ENCODE measurements at places on chromosomes 7 and 10.

DNA sequence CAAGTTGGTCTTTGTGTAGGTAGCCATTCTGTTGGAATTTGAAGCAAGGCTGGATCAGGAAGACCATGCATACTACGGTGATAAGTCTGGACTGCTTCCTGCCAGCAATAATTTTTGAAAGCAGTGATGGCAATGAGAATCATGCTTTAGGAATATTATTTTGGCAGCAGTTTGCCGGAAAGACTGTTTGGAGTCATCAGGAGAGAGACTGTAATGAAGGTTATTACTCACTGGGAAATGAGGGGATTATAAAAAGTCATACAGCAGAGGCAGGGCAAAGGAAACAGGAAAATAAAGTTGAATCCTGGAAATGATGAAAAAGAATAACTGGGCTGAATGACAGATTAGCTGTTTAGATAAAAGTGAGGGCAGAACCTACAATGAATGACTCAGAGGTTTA, 1136.8 kb upstream of the AUTS2 start:
- DNase-seq = no peak

- no peak for DNase-seq
These were observed 16.6 kb upstream of the FGFR2 start for GRCh38 chr10:121614613-121615434.

DNA sequence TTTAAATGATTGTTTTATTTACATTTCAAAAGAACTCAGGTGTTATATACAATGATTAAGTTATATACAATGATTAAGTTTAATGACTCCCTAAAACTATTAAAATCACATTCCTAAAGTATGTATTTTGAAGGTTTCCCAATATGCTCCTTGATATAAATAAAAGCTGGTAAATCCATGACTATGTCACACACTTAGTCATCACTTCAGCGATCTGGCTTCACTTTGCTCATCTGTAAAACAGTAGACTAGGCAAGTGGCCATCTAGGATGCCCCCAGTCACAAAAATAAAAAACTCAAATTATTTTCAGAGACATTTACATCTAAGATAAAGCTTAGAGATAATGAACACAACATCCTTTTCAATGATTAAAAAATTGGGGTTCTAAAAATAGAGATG, 10.8 kb downstream of the ICA1 start:
- DNase-seq = no peak

DNA sequence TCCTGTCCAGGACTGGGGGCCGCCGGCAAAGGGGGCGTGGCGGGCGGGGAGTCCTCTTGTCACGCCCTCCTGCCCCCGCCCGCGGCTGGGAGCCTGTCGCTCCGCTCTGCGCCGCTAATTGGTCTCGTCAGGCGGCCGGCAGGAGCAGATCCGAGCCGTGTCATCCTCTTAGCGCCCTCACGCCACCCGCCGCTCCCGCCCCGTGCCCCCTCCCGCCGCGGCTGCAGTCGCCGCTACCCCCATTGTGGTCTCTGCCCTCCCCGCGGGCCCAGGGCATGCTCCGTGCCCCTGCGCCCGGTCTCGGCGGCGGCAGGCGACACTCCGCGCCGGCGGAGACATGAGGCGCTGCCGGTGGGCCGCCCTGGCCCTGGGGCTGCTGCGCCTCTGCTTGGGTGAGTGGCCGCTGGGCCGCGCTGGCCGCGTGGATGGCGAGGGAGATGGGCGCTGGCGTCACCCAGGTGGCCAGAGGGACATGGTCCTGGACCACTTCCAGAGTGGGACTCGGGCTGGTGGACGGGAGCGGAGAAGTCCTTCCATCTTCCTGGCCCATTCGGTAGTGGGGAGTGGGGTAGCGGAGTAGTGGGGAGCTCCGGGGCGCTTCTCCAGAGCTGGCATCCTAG, at the start of gene CDHR1:
TSS of gene CDHR1 (plus strand) at position 114 of the 620 bp plus-strand sequence. CDS start at position 338, 224 bp downstream.
- DNase-seq = peak; percentile 85

DNA sequence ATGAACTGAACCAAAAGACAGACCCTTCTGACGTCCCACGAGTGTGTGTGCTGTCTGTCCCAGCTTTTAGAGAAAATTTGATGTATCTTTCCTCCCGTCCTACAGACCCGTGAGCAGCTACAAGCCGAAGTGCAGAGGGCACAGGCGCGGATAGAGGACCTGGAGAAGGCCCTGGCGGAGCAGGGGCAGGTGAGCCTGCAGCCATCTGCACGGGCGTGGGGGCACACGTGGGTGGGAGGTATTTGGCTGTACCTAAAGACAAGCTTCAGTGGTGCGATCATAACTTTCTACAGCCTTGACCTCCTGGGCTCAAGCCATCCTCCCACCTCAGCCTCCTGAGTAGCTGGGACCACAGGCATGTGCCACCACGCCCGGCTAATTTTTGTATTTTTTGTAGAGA, 41.7 kb upstream of the DPYSL4 start:
- DNase-seq = no peak

- DNase-seq = peak; percentile 69
These were observed 72.4 kb downstream of the ABCC2 start for GRCh38 chr10:99854860-99855259.

DNA sequence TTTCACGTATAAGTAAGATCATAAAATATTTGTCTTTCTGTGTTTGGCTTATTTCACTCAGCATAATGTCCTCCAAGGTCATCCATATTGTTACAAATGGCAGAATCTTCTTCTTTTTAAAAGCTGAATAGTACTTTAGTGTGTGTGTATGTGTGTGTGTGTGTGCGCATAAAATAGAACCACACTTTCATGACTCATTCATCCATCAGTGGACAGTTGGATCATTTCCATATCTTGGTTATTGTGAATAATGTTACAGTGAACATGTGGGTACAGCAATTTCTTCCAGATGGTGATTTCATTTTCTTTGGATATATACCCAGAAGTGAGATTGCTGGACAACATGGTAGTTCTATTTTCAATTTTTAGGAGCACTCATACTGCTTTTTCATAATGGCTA, 622.4 kb downstream of the NRG3 start:
- DNase-seq = no peak
